ENCODE measurements at places on chromosomes 3 and 15.

GRCh38 chr3:78844307-78844706 lies 923.5 kb downstream of the ROBO1 start:
- DNase-seq: no peak

DNA sequence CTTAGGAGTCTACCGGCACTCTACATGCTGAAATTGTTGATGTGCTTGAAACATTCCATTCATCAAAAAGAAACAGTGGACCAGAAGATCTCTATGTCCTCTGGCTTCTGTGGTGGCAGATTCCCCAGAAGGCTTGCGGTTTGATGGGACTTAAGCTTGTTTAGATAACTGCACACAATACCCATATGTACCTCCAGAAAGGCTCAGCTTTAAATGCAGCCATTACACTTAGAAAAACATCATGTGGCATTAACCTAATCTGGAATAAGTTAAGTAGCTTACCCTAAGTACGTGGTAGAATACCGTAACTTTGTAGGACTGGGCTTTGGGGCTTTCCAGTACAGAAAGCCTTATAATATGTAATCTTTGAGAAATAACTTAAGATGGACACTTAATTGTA lies 187.3 kb downstream of the RBMS3 start:
- DNase-seq: no peak

DNA sequence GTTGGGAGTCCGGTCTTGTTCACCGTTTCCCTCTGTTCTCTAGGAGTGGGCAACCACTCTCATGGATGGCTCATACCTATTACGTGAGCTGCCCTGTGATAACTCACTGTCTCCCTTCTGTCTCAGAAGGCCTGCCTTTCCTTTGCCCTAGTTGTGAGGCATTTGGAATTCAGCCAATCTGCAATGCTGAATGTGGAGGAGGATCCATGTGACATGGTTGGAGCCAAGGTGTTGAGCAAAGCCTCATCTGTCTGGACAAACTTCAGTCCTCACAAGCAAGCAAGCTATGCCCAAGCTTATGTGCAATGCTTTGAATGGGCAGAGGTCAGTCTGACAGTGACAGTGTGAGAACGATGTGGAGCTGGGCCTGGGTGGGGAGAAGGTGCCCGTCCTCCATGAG lies 37.8 kb upstream of the ATP10A start:
- no peak for DNase-seq

DNA sequence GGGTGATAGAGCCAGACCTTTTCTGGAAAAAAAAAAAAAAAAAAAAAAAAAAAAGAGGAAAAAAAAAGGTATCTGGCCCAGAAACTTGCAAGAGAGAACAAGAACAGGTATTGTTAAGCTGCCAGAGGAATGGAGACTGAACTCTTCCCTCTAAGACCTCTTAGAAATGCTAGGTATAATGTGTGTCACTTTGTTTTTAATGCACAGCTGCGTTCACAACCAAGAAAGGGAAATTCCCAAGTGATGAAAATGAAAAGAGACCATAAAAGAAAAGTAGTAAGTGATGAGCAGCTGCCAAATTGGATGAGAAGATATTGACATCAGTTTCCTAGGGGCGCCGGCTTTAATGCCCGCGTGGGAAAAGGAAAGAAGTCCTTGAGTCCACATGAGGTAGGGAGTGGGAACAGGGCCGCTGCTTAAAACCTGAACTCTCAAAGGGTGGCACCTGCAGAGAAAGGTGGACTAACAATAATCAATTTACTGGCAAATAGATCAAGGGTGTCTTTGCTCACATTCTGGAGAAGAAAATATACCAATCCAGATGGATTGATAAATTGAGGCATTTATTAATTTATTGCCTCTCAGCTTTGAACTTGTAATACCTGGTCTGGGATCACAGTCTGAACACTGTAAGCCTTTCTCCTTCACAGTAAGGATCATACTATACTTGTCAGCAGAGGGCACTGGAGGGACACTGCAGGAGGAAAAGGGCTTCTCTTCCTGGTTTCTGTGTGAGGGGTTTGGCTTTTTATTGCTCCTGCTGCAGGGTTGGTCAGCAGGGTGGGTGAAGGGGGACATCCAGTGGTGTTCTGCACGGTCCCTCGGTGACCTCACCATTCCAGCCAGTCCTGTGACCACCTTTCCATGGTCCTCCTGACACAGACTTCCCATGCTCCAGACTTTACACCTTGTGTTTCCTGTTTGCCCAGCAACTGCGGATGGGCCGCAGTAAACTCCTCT lies 131.6 kb downstream of the AQP9 start:
- DNase-seq: no peak

DNA sequence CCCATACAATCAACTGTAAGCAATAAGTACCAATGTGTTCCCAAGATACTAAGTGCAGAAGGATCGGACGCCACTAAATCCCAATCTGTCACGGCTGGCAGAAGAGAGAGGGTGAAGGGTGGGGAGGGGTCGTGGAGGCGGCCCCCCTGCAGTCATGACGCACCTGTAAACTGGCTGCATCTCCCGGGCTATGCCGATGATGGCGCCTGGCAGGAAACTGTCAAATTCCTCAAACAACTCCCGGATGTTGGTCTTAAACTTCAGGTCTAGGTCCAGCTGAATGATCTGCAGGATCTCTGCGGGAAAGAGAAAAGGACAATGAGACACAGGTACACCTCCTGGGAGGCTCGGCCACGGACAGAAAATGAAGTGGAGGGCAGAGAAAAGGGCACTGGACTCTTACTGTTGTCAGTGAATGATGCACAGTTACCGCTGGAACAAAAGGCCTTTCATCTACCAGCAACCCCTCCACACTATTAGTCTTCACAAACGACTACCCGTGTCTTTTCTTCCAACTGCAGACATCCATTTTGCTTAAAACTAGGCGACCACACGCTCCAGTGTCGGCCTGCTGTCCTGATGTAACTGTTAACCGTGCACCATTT lies 114.6 kb downstream of the XXYLT1 start:
- DNase-seq: no peak

DNA sequence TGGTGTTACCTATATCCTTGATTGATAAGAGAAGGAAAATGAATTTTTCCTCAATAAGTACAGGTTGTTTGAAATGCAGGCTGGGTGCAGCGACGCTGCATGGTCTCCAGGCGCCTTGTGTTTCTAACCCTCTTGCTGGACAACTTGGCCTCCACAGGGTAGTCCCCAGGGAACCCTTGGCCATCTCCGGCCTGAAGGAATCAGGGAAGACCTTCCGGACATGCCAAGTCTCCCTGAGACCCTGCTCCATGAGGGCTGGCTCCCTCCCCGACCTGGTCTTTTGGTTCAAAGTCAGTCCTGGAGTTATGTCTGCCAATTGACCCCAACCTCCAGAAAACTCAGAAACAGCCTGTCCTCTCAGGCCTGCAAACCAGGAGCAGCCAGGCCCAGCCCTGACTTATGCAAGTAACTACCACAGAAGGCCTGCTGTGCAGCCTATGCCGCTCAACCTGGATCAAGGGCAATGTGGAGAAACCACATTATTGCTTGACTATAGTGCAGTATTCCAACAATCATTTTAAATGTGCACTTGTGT lies 98.3 kb downstream of the LIPC start:
- no peak for DNase-seq

GRCh38 chr15:25790000-25790660 lies 73.0 kb downstream of the ATP10A start:
- DNase-seq: no peak

Data from memory B cell (primary cell).